ENCODE measurements at places on chromosomes 7 and 10.

- no peak for DNase-seq
Measured at GRCh38 chr7:70615066-70615606, 516.8 kb upstream of the GALNT17 start.

DNA sequence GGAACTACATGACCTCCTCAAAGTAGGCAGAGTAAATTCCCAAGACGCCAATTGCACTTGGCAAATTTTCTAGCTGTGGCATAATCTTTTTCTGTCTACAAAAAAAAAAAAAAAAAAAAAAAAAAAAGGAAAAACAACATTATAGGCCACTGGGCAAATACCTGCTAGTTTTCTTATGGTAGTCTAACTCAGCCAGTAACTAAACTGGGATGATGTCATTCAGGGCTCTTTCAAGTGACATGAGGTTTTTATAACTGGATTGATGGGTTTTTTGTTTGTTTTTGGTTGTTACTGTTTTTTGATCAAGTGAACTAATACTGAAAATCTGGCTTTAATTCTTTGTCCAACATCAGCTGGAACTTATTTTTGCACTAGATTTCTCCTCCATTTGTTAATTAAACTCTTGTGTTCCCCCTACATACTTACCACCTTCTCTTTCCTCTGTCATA is 7.4 kb upstream of the VIM start:
- DNase-seq: no peak

GRCh38 chr10:97179731-97180362 is 5.9 kb downstream of the SLIT1 start:
- DNase-seq: no peak

- peak; percentile 25 for DNase-seq
Measured at GRCh38 chr10:50624866-50625501, 1.2 kb upstream of the SGMS1 start.

DNA sequence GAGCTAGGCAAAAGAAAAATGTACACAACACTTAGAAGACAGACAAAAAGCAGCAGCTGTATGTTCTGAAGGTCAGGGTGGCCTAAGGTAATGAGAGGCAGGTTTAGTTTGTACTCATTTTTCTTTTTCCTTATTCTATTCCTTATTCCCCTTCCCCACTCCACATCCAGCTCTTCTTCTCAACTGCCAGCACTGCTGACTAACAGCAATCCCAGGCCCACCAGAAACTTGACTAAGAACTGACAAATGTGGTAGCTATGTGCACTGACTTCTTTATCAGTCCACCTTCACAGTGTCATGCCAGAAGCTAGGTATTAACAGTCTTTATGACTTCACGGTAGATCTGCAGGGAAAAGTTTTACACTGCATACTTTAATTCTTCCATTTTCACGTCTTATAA is 6.1 kb downstream of the COPG2 start:
- no peak for DNase-seq

- no peak for DNase-seq
Measured at GRCh38 chr10:117552156-117552631, 9.6 kb downstream of the EMX2 start.

- no peak for DNase-seq
Measured at GRCh38 chr7:86931439-86931838, 128.0 kb downstream of the ELAPOR2 start.

- DNase-seq: no peak
Measured at GRCh38 chr7:76074972-76075370, 27.1 kb downstream of the MDH2 start.

GRCh38 chr7:36887233-36887632 is 162.9 kb upstream of the AOAH start:
- no peak for DNase-seq

DNA sequence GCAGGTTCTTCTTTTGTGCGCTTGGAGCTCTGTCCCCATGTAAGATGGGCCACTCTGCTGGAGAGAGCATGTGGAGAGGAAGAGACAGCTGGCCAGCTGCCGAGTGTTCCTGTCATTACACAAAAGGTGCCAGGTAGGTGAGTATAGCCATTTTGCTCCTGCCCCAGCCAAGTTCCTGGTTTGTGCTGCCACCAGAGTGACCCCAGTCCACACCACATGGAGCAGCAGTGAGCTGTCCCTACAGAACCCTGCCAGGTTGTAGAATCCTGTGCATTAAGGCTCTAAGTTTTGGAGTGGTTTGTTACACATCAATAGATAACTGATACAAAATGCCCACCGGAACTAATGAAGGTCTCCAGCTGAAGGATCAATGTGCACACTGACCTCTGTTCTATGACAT is 84.6 kb upstream of the GHITM start:
- no peak for DNase-seq

DNA sequence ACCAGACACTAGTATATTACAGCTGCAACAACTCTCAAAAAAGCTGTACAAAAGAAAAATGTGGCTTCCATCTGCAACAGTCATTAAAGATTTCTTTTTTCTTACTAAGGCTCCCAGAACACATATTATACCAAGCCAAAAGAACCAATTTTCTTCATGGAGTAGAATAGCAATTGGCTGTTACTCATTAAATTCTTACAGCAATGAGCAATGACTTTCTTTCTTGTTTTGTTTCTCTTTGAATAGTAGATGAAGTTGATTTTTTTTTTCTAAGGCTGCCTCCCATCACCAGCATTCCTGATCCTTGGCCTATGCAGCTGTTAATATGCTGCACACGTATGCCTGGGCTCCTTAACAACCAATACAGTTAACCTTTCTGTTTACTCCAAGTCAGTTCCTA is 36.6 kb upstream of the SPOCK2 start:
- DNase-seq: no peak

GRCh38 chr10:104449391-104449790 is 95.8 kb downstream of the CFAP58 start:
- DNase-seq: no peak

- no peak for DNase-seq
Measured at GRCh38 chr7:42987648-42988214, 55.6 kb downstream of the MRPL32 start.

DNA sequence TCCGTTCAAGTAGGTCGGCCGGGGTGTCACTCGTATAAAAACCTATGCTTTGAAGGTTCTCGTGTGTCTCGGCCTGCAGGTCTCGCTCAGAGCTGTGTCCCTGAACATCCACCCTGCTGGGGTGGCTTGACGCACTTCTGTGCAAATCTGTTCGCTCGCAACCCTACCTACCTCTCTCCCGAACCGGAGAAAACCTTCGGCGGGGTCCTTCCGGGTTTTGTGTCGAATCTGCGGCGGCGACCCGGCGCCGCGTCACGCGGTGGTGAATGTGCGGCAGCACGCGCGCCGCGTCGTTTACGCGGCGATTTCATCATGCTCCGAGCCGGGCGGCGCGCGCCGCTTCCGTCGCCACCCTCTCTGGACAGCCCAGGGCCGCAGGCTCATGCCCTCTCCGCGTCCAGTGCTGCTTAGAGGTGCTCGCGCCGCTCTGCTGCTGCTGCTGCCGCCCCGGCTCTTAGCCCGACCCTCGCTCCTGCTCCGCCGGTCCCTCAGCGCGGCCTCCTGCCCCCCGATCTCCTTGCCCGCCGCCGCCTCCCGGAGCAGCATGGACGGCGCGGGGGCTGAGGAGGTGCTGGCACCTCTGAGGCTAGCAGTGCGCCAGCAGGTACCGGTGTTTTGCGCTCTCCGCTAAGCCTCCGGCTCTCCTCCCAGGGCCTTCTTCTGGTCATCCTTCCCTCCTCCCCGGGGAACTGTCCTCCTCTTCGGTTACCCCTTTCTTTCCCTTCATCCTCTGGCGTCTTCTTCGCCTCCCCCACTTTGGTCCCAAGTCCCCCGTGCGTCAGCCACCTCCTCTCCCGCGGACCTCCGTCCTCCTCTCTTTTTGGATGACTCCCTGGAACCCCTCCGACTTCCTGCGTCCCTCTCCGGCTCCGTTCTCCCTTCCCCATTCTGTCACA is at the start of gene GARS1:
Gene GARS1 (plus strand): TSS at position 339 of the 896 bp plus-strand sequence. CDS start 44 bp downstream, at position 383.
- peak; percentile 77 for DNase-seq

GRCh38 chr10:62810156-62810902 is 5.8 kb downstream of the ADO start:
- no peak for DNase-seq

GRCh38 chr7:48389977-48390376 is 218.7 kb downstream of the ABCA13 start:
- DNase-seq: no peak

GRCh38 chr10:101902820-101903145 is 59.2 kb upstream of the KCNIP2 start:
- no peak for DNase-seq

DNA sequence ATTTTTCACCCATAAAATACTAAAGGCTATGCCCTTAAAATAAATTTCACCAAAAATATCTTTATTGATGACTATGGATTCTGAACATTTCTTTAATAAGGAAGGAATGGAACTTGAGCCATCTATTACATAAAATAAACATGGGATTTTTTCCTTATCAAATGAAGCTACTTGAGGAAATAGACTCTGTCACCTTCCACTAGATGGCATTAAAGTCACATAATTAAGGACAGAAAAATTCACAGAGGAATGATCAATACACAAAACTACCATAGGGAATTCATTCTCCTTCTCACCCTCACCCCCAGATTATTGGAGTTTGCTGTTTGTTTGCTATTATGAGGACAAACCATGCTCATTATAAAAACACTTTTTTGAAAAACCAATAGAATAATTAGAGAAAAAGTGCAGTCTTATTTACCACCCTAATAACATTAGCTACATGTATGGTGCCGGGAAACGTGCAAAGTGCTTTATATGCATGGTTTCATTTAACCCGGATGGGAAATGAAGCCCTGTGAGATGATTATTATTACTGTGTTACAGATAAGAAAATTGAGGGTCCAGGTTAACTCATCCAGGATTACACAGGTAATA is 21.1 kb upstream of the FOXI2 start:
- no peak for DNase-seq

DNA sequence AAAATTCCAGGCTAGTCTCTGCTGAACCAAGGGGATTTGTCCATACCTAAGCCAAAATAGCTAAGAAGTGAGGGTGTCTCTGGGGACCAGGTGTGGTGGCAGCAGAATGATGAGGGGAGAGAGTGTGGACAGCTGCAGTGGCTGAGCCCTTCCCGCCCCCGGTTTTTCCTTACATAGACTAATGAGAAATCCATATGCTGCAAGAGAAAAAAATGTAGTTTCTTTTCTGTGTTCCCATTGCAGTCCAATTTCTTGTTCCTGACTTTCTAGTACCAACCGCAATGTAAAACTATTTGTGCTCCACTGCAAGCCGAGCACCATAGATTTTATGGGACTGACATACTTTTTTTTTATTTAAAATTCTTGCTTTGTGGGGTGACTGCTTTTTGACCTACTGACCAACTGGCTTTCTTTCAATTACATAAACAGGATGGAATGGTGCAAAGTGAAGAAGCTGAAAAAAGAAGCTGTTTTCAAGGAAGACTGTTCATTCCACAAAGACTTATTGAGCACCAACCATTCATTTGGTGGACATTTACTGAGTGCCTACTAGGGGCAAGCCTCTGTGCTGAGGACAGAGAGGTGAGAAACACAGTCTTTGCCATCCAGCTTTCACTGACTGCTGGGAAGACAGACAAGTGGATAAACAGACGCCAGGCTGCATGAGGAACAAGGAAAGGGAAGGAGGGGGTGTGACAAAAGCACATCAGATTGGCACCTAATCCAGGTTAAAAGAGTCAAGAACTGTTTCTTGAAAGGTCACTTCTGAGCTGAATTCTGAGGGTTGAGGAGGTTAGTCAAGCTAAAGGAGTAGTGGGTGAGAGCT is 9.8 kb downstream of the CEP41 start:
- DNase-seq: no peak

DNA sequence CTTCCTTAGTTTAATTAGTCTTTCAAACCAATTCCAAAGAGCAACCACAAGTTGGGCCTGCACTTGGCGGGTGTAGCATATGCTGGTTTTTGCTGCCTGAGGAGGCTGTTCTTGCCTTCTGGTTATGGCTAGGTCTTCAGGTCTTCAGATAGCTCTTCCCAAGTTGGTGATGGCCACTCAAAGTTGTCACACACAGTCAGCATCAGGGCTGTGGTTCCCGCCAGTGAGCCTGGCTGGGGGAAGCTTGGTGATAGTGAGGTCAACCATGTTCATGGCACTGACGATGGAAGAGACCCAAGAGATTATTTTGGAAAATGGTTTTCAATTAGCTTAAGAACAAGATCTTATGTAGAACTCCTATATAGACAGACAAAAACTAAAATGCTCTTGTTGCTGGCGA is 18.8 kb upstream of the HTR5A start:
- no peak for DNase-seq

DNA sequence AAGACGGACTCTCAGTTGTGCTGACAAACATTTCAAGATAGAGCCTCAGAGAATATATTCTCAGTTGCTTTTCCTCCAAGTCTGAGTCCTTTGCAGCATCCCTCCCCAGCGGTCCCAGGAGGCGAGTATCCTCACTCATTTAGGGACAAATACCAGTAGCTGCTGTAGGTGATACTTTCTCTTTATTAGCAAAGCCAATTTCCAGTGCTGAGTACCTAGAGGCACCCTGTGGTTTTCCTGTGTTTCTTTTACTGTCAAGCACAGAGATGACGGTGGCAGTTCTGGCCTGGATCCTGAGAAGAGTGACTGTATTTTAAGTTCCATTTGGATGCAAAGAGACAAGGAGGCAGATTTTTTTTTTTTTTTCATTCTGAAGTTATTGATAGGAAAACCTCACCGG is 1058.4 kb downstream of the SORCS3 start:
- no peak for DNase-seq

DNA sequence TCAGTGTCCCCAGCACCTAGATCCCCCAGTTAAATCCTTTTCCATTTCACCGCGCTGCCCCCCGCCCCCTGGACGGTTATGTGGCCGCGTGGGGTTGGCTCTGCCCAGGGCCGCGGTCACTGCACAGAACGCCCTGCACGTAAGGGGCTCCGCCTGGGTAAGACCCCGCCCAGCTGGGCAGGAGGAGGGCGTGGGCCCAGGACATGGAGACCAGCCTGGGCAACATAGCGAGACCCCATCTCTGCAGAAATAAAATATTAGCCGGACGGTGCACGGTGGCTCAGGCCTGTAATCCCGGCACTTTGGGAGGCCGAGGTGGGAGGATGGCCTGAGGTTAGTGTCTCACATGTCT is 650 bp upstream of the ZFAND2A start:
- DNase-seq: no peak

DNA sequence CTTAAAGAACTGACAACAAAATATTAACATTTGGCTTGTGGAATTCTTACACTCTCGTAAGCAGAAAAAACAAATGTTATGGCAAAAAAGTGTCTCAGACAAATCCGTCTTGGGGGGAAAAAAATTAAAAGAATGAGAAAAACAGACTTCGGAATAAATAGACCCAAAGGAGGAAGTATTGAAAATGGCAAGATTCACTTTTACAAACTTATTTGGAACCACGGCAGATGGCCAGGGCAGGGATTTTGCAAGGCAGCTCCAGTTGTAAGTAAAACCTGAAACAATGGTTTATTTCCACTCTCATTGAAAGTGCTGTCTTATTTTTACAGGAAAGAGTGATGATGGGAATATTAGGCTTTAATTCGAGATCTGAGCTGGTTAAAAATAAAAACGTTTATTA is 1.5 kb upstream of the ZNF438 start:
- DNase-seq: no peak

GRCh38 chr10:75465450-75465827 is 34.0 kb downstream of the LRMDA start:
- no peak for DNase-seq

- DNase-seq: no peak
Measured at GRCh38 chr7:68914006-68914405, 684.3 kb upstream of the AUTS2 start.

- no peak for DNase-seq
Measured at GRCh38 chr7:105652359-105652993, 71.2 kb upstream of the EFCAB10 start.

GRCh38 chr7:73418113-73418703 is 15.4 kb upstream of the FZD9 start:
- DNase-seq: no peak

- no peak for DNase-seq
Measured at GRCh38 chr7:106376026-106376799, 91.4 kb upstream of the NAMPT start.

GRCh38 chr7:137296576-137296975 is 47.0 kb downstream of the PTN start:
- no peak for DNase-seq
